ENCODE measurements at places on chromosomes 3 and 15. TPM values are rescaled to one million over a fixed set of nuclear protein-coding genes. Genes with fewer than 3 reads are reported as not detected.

Gene INAFM2
- total RNA-seq: 23.4 TPM

DNA sequence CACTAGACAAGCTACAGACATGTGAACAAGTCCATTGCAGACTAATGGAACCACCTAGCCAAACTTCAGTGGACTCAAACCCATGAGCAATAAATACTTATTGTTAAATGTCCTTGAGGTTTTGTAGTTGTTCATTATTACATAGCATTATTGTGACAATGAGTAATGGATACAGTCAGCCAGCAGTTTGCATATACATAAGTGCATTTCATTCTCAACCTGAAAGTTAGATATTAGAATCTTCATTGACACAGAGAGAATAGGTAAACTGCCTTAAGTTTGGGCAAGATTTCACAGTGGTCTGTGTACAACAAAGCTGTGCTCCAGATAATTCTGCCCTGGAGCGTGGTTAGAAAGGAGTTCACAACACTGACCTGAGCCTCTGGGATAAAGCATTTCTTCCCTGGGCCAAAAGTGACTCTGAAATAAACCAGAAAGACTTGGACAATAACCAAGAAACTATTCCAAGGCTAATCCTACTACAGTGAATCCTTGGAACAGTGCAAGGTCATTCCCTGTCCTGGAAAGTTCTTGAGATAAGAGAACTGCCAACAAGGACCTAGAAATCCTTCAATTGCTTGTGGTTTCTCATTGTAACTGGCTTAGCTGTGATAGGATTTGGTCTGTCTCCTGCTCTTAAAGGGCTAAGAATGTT, 225.5 kb upstream of the STT3B start:
- no peak for DNase-seq

- peak; percentile 38 for DNase-seq
Measured at GRCh38 chr3:141878817-141879216, 2.4 kb downstream of the ATP1B3 start.

Gene PRR20G
- not detected for total RNA-seq

Gene SLC6A20
- not detected for total RNA-seq

GRCh38 chr3:24191801-24192403, 246.8 kb downstream of the NR1D2 start:
- DNase-seq: no peak

DNA sequence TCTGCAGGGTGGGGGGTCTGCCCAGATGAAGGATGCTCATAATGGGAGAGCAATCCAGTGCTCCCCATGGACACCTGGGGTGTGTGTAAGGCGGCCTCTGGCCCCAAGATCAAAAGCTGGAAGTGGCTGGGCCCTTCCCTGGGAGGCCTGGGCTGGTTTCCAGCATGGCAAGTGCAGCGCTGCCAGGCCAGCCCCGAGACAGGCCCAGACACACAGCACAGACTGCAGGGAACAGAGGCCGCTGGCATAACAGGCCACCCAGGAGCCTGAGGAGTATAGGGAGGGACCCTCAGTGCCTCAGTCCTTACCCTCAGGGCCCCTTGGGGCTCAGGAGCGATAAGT, 10.0 kb downstream of the ITPKA start:
- DNase-seq: no peak

DNA sequence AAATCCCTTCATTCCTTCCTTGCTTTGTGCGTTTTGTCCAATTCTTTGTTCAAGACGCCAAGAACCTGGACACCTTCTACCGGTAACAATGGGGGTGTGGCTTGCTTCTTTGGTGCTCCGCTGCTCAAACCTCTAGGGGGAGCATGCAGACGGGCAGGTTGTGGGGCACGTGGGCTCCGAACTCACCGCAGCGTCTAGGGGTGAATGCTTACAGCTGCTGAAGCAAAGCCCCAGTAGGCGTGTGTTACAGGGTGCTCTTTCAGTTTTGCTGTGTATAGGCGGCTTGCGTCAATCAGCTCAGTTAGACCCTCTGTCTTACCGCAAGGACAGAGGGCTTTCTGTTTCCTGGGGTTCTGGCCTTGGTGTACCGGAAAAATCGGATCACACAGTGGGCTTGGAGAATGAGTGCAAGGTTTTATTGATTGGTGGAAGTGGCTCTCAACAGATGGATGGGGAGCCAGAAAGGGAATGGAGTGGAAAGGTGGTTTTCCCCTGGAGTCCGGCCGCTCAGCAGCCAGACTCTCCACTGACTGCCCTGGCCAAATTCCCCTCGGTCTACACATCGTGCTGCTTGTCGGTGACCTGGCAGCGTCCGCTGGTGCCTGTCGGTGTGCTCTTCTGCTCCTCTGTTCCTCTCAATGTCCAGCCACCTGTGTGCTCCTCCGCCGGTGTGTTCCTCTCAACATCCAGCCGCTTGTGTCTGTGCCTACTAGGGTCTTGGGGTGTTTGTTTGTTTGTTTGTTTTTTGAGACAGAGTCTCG, 1.2 kb upstream of the LRRC34 start:
- DNase-seq: peak; percentile 45

- no peak for DNase-seq
Measured at GRCh38 chr3:6022621-6023020, 835.1 kb downstream of the EDEM1 start.

DNA sequence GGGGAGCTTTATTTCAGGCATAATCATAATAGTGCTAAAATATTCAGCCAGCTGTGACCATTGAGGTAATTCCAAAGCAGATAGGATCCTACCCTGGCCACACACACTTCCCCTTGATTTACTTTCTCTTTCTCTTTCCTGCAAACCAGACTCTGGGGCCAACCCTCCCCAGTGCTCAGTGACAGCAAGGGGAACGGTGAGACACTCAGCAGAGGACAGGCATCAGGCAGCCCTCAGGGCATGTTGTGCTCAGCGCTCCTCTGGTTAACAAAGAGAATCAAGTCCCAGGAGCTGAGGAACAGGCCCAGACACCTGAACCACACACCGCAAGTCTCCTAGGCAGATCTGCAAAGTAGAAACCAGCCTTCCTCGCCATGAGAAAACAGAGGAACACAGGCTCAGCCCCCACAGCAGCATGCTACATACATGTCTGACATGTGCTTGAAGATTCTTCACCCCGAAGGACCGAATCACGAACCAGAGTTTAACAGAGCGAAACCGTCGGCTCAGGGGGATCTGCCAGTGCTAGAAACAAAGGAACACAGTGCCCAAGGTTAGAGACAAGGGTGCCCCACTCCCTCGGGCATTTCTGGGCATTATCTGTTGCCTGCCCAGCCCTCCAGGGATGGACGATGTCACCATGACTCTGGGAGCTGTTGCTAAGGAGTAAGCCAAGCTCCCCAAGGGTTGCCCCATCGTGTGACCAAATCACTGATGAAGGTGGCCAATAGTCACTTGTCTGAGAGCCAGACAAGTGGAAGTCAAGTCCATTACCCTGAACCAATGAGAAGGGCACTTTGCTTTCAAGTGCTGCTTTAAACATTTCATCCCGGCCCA, 17.5 kb downstream of the HDC start:
- no peak for DNase-seq

Gene NUTM1
- 0.04 TPM for total RNA-seq

DNA sequence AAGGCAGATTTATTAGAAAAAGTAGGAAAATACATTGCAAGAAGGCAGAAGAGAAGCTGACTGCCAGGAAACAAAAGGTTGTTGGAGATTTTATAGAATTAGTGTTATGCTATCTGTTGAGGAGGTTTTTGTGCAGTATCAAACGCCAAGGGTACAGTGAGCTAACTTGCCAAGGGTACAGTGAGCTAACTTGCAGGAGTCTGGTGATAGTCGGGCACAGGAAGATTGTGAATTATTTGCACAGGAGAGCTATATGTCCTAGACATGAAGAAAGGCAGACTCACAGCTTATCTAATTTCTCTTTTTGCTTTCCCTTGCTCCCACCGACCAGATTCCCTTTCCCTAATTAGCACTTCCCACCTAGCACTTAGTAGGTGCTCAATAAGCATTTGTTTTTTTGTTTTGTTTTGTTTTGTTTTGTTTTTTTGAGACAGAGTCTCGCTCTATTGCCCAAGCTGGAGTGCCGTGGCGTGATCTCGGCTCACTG, 2.7 kb upstream of the CSK start:
- DNase-seq: no peak

DNA sequence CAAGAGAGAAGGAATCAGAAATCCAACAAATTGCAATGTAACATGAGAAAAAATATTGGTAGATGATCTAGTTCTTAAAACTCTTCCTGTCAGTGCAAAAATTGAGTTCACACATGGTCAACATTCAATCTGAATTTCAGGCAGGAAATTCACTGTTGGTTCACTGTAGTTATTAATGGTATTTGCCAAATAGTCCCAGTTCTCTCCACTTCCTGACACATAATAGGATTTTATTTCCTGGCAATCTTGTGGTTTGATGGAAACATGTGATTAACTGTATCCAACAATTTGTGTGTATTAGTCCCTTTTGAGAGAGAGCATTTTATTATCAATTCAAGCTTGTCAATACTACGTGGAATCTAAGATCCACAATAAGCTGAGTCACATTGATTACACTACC, 1103.1 kb downstream of the ROBO2 start:
- no peak for DNase-seq

Gene COL7A1
- total RNA-seq: 2.0 TPM

DNA sequence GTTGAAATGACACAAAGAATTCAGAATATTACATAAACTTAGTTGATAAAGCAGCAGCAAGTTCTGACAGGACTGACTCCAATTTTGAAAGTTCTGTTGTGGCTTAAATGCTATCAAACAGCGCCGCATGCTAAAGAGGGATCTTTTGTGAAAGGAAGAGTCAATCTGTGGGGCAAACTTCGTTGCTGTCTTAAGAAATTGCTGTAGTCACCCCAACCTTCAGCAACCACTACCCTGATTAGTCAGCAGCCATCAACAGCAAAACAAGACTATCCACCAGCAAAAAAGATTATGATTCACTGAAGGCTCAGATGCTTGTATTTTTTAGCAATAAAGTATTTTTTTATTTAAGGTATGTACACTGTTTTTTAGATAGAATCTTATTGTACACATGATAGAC, 14.2 kb downstream of the CRBN start:
- DNase-seq: no peak

Gene ELL3
- total RNA-seq: not detected

GRCh38 chr3:473033-473800, 276.7 kb downstream of the CHL1 start:
- no peak for DNase-seq

Gene SPINK8
- total RNA-seq: not detected

Gene KLHL24
- total RNA-seq: 9.5 TPM

Gene PLSCR2
- not detected for total RNA-seq

DNA sequence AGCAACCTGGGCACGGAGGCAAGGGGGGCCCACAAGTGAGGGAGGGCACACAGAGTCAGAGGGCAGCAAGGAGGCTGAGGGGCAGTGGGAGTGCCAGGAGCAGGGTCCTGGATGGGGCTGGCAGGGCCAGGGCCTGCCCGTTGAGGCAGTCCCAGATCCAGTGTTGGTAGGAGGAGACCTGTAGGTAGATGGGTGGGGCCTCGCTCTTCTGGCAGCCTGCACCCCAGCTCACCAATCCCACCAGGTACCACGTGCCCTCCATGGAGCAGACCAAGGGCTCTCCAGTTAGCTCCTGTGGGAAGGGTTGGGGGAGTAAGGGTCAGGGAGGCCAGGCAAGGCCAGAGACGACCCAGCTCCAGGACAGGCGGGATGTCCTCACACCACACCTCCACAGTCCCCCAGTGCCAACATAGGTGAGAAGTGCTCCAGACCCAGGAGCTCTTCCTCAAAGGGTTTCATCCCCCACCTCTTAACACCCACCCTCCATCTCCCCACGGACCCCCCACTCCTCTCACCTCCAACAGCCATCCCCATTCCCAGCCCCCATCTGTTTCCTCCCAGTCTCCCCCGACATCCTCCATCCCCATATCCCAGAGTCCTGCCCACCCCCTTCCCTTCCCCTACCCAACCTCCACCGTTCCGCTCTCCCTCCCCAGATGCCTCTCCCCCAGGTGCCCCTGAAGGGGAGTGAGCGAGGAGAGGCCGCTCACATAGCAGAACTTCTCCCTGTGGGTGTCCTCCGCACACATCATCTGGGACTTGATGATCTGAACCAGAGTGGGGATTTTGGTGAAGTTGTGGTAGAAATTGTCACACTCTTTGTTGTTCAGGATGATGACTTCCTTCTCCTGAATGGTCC, 5.2 kb downstream of the PRSS50 start:
- no peak for DNase-seq

- DNase-seq: no peak
Measured at GRCh38 chr3:43748179-43748578, 57.4 kb downstream of the ABHD5 start.

GRCh38 chr3:126865736-126866135, 117.2 kb upstream of the PLXNA1 start:
- DNase-seq: no peak

DNA sequence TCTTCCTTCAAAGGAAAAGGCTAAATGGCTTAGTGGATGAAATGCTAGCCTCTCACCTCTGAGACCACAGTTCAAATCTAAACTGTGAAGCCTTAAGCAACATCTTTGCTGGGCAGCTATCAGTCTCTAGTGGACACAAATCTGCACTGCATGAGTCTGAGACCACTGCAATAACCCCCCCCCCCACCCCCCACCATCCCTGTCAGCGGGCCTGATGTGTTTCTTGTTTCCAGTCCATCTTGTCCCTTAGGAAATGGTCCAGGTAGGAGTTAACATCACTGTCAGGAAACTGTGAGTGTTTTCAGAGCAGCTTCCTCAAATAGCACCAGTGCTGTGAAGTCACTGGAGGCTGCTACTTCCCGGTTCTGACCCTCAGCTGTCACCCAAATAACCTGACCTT, 140.6 kb upstream of the TMCO5A start:
- DNase-seq: no peak

Gene TMC3
- total RNA-seq: 0.06 TPM

Gene SPTBN5
- total RNA-seq: 0.38 TPM

DNA sequence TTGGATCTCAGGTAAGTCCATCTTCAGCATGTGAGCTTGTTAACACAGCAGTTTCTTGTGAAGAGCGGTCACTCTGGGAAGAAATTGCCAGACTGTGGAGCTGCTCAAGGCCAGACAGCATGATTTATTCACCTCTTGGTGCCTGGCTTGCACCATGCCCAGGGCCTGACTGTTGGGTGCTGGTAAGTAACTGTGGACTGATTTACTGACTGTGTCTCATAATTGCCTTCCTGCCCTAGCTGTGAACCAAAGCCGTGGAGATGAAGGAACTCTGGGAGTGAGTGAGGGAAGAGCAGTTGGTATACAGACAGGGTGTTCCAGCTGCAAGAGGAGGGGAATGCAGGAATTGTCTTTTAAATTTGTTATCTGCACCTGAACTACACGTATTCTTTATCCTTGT, 18.5 kb upstream of the WNT7A start:
- no peak for DNase-seq

- no peak for DNase-seq
Measured at GRCh38 chr15:75641603-75642002, 1.6 kb upstream of the IMP3 start.

Gene NT5DC2
- 140 TPM for total RNA-seq

DNA sequence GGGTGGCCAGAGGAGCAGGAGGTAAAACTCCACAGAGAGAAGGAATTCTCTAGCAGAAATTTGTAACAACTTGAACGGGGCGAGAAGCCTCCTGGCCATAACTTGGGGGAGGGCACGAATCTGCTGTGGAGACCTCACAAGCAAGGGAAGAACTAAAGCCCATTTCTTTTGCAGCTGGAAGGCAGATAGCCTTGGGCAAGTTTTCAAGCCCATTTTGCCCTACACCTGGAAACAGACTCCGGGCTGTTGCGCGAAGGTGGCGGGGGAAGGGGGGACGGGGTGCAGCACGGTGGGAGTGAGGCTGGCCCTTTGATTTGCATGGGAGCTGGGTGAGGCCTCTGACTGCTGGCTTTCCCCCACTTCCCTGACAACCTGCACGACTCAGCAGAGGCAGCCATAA, 168.8 kb downstream of the MEGF11 start:
- DNase-seq: no peak

Gene BCL2A1
- total RNA-seq: not detected
